ENCODE measurements at places on chromosomes 16 and 17.

DNA sequence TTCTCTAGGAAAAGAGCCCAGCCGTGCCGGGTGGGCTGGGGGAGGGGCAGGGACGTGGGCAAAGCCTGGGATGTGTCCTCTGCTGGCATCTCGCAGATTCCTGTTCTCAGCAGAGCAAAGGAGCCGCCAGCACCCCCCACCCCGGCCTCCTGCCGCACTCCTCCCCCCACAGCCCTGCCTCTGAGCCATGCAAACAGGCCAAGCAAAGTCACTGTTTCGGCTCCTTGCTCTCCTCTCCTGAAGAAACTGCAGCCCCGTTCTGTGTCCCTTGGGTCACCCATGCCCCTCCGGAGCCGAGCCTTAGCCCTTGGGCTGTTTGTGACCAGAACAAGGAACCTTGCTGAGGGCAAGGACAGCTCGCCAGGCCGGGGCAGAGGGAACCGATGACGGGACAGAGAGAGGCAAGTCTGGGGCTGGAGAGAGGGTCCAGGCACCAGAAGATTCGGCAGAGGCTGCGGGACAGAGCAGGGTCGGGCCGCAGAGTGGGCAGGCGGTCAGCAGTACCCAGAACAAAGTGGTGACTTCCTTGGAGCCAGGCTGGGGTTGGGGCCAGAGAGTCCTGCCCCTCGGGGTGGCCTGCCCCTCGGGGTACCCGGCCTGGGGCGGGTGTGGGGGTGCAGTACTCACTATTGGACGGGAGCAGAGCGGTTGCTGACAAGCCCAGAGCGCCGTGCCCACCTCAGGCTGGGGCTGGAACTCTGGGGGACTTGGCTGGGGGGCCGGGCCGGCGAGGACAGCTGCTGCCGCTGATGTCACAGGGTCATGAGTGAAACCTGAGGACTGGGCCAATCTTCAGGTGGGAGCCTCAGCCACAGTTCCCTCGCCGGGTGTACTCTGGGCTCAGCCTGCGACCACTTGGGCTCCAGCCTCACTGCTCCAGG is 9.2 kb upstream of the PRR29 start:
- DNase-seq: peak; percentile 56

GRCh38 chr16:30407102-30407803 is at the start of gene ZNF771:
ZNF771 (plus strand) TSS chr16:30407606; CDS start chr16:30408054, 448 bp downstream.
- DNase-seq: peak; percentile 95

- DNase-seq: peak; percentile 67
Observed at GRCh38 chr17:12545877-12546513, 119.7 kb upstream of the MYOCD start.

DNA sequence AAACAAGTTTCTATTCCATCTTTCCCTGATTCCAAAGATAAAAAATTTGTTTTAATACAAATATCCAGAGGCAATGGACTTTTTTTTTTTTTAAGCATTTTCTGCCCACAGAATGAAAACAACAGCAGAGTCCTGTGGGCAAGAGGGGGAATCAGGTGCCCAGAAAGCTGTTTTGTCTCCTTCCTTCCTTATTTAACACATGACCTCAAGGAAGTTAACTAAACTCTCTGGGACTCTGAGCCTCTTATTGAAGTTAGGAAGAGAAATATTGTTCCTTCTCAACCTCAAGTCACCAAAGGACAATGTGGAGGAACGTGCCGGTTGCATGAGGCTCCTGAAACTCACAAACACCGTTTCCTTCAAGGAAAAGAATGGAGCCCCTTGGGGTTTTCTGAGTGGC is 34.9 kb downstream of the LITAF start:
- DNase-seq: no peak

DNA sequence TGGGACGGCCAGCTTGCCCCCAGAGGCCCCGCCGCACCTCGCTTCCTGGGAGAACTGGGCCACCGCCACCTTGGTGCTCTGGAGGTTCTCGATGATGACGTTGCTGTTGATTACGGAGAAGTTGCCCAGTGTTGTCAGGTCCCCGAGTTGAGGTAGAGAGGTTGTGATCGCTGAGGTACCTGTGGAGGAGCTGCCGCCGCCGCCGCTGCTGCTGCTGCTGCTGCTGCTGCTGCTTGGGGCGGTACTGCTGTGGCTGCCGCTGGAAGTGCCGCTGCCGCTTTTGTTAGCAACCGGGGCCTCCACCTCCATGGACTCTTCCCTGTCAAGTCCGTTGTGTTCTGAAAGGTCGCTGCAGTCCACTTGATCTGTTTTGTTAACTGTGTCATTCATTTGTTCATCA is 9.5 kb downstream of the SALL1 start:
- DNase-seq: peak; percentile 15

DNA sequence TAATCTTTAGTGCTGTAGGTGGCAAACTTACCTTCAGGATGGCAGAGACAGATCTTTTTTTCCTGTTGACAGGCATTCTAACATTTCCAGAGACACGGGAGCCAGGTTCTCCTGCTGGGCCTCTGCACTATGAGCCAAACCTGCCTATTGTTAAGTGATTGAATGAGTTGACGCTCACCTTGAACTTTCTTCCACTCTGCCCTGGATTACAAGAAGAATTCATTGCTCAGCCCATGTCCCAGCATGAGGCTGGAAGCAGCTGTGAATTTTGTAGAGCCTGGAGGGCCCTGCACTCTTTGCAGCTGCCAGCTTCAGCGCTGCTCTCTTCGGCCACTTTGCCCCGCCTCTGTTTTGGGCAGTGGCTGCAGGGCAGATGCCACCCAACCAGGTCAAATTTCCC is 9.4 kb upstream of the SLC7A5 start:
- no peak for DNase-seq

GRCh38 chr16:50671644-50672260 is 9.4 kb downstream of the SNX20 start:
- DNase-seq: peak; percentile 16

Measured in astrocyte of the hippocampus (primary cell).